ACHN (cell line): ENCODE measurements at places on chromosomes 2 and 18.

- peak; percentile 39 for DNase-seq
These were observed 552.3 kb downstream of the KCNJ3 start for GRCh38 chr2:155250800-155251199.

GRCh38 chr2:64796926-64797325 is 143.2 kb upstream of the SERTAD2 start:
- no peak for DNase-seq

DNA sequence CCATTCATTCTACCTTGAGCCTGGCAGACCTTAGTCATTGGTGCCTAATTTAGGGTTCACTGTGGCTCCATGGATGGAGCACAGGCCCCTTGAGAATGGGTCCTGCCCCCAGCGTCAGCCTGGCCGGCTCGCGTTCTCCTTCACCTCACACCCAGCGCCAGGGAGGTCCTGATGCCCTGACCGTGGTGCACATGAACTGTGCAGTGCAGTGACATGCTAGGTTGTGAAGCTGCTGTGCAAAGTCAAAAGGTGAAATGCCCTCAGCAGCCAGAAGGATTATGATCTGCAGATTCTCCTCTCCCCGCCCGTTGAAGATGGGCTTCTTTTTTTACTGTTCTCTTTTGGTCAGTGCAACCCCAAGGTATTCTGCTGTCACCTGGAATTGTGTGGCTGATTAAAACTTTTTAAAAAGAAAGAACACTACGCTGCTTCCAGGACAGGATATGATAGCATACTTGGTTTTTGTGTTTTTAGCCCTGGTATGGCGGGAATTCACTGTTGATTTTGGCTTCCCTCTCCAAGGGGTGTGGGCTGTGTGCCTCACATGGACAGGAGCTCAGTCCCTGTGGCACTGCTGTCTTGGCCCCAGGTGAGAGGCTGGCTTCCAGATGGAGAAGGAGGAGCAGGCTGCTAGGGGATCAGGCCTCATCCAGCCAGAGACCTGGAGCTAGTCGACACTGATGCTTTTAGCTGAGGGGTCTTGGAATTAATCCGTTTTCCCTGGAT is 49.4 kb upstream of the MCFD2 start:
- DNase-seq, result peak; percentile 37

- no peak for DNase-seq
These were observed 376.1 kb upstream of the TMEFF2 start for GRCh38 chr2:192570788-192571187.

DNA sequence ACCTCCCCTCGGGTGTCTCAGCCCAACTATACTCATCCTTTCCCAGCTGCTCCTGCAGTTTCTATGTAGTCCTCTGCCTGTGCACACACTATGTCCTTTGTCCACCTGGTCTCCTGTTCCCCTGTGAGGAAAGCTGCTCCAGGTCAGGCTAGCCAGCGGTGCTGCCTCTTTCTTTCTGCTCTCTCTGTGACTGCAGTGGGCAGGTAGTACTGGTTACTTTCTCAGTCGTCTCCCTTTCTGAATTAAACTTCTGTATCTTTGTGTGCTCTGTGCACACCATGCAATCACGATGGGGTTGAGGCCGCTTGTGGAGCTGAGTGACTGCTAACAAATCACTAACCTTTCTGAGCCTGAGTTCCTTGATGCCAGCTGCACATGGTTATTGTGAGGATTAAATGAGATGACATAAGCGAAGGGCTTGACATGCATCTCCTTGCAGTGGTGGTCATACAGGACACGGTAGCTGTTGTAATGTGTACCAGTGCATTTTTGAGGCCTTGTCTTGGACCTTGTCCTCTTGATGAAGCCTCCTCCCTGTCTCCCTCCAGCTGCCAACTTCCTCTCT is 3.5 kb downstream of the FARP2 start:
- DNase-seq, result no peak

DNA sequence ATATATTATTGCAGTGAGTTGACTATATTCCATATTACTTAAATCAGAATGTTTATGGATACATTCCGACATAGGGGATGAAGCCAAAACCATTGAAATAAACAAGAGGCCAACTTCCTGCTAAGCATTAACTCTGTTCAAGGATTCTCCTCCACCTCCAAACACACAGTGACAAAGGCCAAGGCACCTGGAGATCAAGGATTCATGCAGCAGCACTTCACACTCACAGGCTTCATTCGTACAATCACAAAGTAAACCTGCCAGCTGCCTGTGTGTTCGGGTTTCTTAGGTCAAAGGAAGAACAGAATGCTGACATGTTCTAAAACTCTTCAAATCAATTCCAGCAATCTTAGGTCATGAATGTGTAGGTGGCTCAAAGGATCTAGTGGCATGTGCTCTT is 22.8 kb downstream of the WDFY1 start:
- no peak for DNase-seq

DNA sequence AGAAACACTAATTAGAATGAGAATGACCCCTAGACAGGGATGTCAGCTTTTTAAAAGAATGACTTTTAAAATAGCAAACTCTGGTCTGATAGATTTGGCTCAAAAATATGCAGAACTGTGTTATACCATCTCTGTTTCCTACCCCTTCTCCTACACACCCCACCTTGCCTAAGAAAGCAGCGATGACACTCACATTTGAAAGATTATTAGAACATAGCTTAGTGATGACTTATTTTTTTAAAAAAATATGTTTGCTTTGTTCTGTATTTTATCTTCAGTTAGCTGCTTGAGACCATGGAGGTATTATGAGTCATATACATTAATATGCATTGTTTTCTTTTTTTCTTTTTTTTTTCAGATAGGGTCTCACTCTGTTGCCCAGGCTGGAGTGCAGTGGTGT is 176.7 kb upstream of the TPO start:
- no peak for DNase-seq

- no peak for DNase-seq
These were observed 764.7 kb downstream of the SATB2 start for GRCh38 chr2:198692907-198693510.

DNA sequence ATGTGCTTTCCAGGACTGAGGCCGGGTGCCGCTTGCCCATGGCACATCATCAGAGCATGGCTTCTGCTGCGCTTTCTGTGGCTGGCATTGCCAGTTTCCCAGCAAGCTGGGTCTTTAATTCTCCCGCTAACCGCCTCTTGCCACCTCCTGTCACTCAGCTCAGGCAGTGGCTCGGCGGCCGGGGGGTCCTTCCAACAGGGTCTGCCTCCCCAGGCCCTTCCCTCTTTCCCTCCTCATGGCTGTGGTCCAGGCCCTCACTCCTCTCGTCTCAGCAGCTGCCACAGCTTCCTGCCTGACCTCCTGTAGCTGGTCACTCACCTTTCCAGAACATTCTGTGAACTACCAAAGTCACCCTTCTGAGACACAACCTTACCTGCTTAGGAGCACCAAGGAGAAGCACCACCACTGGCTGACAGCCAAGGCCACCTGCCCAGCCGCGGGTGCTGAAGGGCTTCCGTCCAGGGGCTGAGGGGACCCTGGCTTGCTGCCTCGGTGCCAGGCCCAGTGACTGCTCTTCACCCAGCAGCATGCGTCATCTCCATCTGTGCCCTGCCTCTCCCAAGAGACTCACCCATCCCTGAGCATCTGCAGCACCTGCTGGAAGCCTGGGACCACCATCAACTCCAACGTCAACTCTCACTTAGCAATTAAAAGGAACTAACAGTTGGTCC is 22.6 kb downstream of the CHMP1B start:
- DNase-seq, result no peak

GRCh38 chr18:60684843-60685513 is 312.4 kb upstream of the MC4R start:
- peak; percentile 14 for DNase-seq

DNA sequence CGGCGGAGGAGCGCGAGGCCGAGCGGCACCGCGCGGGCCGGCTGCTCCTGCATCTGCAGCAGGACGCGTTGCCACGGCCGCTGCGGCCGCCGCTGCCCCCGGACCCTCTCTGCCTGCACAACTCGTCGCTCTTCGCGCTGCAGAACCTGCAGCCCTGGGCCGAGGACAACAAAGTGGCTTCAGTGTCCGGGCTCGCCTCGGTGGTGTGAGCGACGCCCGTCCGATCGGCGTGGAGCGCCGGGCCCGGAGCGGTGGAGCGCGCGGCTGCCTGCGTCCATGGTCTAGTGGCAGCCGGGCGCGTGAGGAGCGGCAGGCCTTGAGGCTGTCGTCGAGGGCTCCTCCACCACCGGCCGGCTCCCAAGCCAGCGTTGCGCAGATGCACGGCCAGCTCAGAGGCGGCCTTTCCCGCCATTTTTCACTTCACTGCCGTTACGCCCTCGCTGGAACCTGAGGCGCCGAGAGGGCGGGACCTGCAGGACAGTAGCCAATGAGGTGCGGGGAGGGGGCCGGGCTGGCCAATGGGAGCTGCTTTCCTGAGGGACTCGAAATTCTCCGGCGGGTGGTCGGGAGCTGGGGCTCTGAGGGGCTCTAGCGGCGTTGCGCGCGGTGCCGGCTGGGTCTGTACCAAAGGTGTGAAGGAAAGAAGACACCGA is 1.9 kb downstream of the TLX2 start:
- DNase-seq, result no peak

- DNase-seq, result no peak
These were observed 5.8 kb downstream of the CIB4 start for GRCh38 chr2:26635401-26635800.

DNA sequence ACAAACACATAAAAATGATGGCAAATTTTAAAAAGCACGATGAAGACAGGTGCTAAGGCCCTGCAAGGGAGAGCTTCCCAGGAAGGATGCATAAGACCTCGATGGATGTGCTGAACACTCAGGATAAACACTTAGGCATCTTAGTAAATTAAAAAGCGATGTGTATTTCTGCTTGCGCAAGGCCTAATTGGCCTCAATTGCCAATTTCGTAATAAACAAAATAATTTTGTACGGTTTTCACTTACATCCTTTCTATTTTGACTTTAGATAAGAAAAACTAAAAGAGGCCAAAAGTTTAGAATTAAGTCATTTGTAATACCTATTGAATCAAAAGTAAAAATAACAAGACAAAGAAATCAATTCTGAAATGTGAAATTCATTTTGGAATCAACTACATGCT is 189.1 kb downstream of the TCF4 start:
- no peak for DNase-seq

DNA sequence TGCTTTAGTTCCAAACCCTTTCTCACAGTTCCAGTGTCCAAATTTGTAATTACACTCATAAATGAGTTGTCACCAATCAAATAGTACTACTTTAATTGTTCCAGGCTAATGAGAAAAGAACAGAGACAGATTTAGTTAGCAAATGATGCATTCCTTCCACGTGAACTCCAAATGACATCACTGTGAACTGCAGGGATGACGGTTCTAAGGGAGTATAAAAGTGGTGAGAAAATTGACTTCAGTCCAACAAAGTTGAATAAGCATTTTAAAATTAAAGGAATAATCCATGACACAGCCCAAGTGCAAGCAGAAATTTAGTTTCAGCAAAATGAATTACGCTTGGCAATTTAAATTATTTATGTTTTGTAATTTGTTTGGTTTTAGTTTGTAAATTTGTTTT is 102.0 kb upstream of the LRATD1 start:
- DNase-seq, result no peak
